ENCODE measurements at places on chromosomes 1 and 21.

- peak; percentile 89 for DNase-seq
These were observed at the start of gene MRPL9 for GRCh38 chr1:151762941-151763921. TSS of gene MRPL9 (minus strand) at chr1:151763496. CDS start at chr1:151763479, 17 bp downstream.

DNA sequence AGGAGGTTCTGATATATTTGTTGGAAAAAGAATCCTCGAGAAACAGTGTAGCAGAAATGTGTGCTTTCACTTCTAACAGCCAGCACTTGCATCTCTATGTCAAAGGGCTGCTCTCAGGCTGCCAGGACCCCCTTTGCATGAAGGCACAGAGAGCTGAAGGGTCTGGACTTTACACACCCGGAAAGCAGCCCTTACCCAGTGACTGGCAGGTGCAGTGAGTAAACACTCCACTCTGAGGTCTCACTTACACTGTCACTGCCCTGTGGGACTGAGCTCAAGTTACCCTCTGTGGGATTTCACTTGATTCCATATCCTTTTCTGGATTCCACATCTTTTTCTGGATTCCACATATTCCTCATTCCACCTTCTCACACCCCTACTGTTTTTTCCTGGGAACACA, 40.8 kb upstream of the PPP2R5A start:
- no peak for DNase-seq

GRCh38 chr1:100759188-100759587, 39.6 kb downstream of the VCAM1 start:
- DNase-seq, result no peak

GRCh38 chr1:232452117-232452516, 177.8 kb downstream of the SIPA1L2 start:
- DNase-seq, result no peak

- no peak for DNase-seq
These were observed 39.0 kb downstream of the PIK3CD start for GRCh38 chr1:9690440-9691107.

DNA sequence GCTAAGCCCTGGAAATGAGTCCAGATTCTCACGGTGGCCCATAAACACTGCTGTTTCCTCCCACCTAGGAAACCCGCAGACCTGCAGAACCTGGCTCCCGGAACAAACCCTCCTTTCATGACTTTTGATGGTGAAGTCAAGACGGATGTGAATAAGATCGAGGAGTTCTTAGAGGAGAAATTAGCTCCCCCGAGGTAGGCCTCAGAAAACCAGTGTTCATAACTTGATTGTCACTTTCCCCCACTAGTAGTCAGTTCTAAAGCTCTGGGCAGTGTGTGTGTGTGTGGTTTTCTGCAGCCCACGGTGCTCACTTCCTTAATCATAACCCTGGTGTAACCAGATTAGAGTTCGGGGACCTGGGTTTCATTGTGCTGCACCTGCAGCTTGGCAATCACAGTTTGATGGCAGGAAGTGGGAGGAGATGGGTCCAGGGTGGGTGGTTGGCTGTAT, 39.1 kb downstream of the CLIC6 start:
- DNase-seq, result peak; percentile 74

DNA sequence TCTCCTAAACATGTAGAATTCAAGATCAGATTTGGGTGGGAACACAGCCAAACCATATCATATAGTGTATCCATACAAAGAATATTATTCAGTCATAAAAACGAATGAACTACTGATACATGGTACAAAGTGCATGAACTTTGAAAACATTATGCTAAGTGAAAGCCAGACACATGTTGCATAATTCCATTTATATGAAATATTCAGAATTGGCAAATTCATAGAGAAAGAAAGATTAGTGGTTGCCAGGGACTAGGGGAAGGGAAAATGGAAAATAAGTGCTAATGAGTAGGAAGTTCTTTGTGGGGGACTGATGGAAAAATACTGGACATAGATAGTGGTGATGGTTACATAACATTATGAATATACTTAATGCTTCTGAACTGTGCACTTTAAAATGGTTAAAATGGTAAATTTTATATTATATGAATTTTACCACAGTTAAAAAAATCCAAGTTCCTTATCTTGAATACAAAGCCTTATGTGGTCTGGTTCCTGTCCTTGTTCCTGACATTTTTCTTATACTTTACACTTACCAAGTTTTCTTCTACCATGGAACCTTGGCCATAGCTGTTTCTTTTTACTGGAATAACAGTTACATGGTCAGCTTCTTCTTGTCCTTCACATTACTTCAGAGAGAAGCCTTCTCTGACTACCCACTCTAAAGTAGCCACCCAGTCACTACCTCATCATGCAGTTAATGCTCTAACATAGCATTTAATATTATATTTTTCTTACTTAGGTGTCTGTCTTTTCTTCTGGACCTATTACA, 64.0 kb downstream of the CCDC18 start:
- no peak for DNase-seq

All from stimulated activated CD4-positive, alpha-beta T cell treated with anti-CD3 and anti-CD28 coated beads, Interleukin-1b, Interleukin-23, amount 100 ng/mL, for 48 hours (primary cell).